ENCODE measurements at places on chromosomes 7 and 10. TPM values are rescaled to one million over a fixed set of nuclear protein-coding genes. Genes with fewer than 3 reads are reported as not detected.

Gene PRKG1
- total RNA-seq, result 1.1 TPM

Gene LIPF
- not detected for total RNA-seq

Gene EGFR
- total RNA-seq, result 93.1 TPM

DNA sequence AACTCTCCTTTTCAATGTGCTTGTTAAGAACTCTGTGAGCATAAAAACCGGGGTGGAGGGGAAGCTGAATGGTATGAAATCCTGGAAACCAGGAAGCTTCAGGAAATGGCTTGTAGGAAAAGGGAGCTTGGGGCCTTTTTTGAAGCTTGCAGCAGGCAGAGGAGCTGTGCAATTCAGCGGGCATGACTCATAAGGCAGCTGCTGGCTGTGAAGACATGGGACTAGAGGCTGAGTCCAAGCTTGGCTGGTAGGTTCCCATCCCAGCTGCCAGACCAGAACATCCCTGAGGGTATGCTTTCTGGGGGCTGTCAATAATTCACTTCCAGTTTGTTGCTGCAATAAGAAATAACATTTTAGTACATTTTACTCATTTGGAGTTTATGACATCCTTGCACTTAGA is 36.8 kb upstream of the CDC14C start:
- H3K27me3 ChIP-seq, result no peaks in the 10 kb centered on the region
- H3K4me3 ChIP-seq, result no peak overlapping the region
- no peaks in the 10 kb centered on the region for H3K36me3 ChIP-seq
- DNase-seq, result no peak
- no peak overlapping the region for H3K27ac ChIP-seq

DNA sequence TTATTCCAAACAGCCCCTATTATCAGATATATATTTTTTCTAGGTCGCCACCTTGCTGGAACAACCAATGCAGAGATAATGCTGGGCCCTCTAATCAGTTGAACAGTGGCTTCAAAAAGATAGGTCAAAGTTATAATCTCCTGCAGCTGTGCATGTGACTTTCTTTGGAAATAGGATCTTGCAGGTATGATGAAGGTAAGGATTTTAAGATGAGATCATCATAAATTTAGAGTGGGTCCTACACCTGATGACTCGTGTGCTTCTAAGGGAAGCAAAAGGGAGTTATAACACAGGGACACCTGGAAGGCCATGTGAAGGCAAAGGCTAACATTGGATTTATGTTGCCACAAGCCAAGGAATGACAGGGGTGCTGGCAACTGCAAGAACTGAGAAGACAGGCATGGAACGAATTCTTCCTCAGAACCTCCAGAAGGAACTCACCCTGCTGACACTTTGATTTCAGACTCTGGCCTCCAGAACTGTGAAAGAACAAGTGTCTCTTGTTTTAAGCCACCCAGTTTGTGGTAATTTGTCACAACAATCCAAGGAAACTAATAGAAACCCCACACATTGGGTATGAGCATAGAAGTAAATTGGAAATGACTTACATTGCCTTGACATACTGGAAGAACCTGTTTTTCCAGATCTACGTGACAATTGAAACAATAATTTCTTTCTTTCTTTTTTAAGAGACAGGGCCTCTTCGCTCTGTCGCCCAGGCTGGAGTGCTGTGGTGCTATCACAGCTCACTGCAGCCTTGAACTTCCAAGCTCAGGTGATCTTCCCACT is 34.4 kb downstream of the CCDC71L start:
- no peak for DNase-seq
- no peaks in the 10 kb centered on the region for H3K27me3 ChIP-seq
- no peak overlapping the region for H3K27ac ChIP-seq

- peak overlapping the region; percentile 98 for H3K27ac ChIP-seq
- no peaks in the 10 kb centered on the region for H3K4me1 ChIP-seq
- DNase-seq, result no peak
- no peaks in the 10 kb centered on the region for H3K27me3 ChIP-seq
- H3K36me3 ChIP-seq, result no peaks in the 10 kb centered on the region
Measured at GRCh38 chr10:74178042-74178791, 27.2 kb downstream of the ADK start.

GRCh38 chr7:150961510-150962289 is 16.4 kb downstream of the KCNH2 start:
- H3K27ac ChIP-seq, result no peak overlapping the region
- H3K4me1 ChIP-seq, result no peaks in the 10 kb centered on the region
- no peak for DNase-seq
- H3K4me3 ChIP-seq, result no peak overlapping the region
- H3K36me3 ChIP-seq, result no peaks in the 10 kb centered on the region
- H3K27me3 ChIP-seq, result no peaks in the 10 kb centered on the region

GRCh38 chr7:148287538-148287937 is 303.0 kb upstream of the C7orf33 start:
- DNase-seq, result no peak
- no peak overlapping the region for H3K27ac ChIP-seq
- no peak overlapping the region for H3K4me3 ChIP-seq
- H3K4me1 ChIP-seq, result no peaks in the 10 kb centered on the region
- H3K36me3 ChIP-seq, result no peaks in the 10 kb centered on the region
- H3K27me3 ChIP-seq, result no peaks in the 10 kb centered on the region

DNA sequence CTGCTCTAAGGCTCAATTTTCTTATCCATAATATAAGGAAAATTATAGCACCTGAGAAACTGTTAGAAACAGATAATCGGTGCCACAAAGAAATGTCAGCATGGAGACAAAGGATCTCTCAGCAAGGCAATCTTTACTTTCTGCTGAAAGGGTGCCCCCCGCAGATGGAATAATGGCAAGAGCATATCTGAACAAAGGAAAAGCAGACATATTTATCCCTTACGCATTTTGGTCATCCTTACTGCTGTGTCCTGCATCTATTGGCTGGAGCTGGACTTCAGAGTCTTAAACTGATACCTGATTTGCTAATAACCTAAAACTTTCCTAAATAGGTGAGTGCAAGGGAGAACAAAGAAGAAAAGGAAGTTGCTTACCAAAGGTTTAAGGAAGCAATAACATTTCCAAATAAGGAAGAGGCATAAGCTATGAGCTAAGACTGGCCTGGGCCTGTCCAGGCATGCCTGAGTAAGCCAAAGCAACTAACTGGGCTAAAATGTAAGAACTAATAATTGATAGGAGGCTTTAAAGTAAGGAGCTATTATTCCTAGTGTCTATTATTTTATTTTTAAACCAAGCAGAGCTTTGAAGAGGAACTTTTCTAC is 39.6 kb upstream of the ELMO1 start:
- DNase-seq, result no peak
- no peak overlapping the region for H3K27ac ChIP-seq
- H3K27me3 ChIP-seq, result no peaks in the 10 kb centered on the region
- H3K4me1 ChIP-seq, result no peaks in the 10 kb centered on the region

- H3K36me3 ChIP-seq, result no peaks in the 10 kb centered on the region
- no peak overlapping the region for H3K4me3 ChIP-seq
- H3K27ac ChIP-seq, result no peak overlapping the region
- no peak for DNase-seq
- no peaks in the 10 kb centered on the region for H3K27me3 ChIP-seq
Measured at GRCh38 chr10:126930131-126930882, 25.1 kb downstream of the DOCK1 start.
